SJSA1 (cell line): ENCODE measurements at places on chromosomes 1 and 21. TPM values are rescaled to one million over a fixed set of nuclear protein-coding genes. Genes with fewer than 3 reads are reported as not detected.

The RXFP4 gene
- not detected in 2 replicates for total RNA-seq

The SNRPE gene
- 132 and 160 TPM in 2 replicates for total RNA-seq

The RGS8 gene
- total RNA-seq: 0.37 TPM in 1 of 2 replicates, not detected in the other

The RHD gene
- total RNA-seq: not detected in 2 replicates

The CATSPERE gene
- total RNA-seq: 0.05 TPM in 1 of 2 replicates, not detected in the other

The FNDC5 gene
- total RNA-seq: 0.47 and 0.84 TPM in 2 replicates

The SUSD4 gene
- 0.03 and 0.74 TPM in 2 replicates for total RNA-seq

The TMCC2 gene
- 8.2 and 10.3 TPM in 2 replicates for total RNA-seq

The GSTM5 gene
- not detected in 2 replicates for total RNA-seq

The PIK3R3 gene
- 12.4 and 15.2 TPM in 2 replicates for total RNA-seq
